ENCODE measurements at places on chromosomes 5 and 9.

DNA sequence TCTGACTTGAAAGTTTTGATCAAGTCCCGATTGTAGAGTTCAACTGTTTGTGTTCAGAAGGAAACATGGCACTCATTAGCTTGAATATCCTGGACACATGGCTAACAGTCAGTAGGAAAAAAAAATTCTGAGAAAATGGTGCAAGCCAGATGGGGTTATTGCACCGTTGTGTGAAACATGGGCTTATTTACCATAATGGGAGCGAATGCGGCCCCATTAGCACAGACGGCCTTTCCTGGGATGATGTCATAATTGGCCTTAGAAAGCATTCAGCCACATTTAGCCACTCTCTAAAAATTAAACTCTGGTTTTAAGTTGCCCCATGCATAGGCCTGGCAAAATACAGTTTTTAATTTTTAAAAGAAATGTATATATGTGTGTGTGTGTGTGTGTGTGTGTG, 112.1 kb downstream of the IRX2 start:
- peak; percentile 70 for DNase-seq

DNA sequence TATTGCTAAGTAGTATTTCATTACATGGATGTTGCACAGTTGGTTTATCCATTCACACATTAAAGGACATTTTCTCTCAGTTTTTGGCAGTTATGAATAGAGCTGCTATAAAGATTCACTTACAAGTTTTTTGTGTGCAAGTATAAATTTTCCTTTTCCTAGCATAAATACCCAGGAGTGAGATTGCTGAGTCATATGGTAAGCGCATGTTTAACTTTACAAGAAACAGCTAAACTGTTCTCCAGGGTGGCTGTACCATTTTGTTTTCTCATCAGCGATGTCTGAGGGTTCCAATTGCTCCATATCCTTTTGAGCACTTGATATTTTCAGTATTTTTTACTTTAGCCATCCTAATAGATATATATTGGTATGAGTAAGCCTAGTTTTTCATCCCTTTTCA, 16.4 kb upstream of the ABCA1 start:
- DNase-seq, result no peak

DNA sequence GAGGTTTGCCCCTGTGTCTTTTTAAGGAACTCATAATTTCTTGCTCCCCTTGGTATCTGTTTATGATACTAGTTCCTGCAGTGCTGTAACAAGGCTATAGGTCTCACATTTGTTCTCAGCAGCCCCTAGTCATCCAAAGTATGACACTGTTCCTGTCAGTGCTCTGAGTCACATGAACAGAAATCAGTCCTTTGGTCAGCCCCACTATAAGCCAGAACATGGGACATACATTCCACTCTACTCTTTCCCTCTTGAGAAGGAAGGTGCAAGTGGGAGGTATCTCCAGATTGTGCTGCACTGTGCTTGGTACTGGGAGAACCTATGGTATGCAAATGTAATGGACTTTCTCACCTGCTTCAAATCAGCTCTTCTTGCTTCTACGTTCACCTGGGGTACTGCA, 87.0 kb downstream of the IARS1 start:
- DNase-seq, result no peak

- no peak for DNase-seq
These were observed 1.8 kb downstream of the TSC1 start for GRCh38 chr9:132942541-132943182.

DNA sequence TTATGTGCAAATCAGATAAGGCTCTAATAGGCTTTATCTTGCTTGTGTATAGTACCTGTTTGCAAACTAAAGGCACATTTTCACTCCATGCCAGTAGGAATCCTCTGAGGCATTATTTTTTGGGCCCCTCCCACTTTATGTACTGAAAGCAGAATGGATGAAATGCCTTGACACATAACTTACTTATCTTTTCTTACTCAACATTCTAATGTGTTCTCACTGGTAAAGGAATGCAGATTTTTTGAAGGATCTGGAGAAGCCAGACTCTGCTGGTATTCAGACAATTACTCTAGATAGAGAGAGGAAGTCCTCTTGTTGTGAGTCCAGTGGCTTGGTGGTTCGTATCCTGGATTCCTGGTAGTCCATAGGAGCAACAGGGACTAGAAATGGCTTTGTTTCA, 336.7 kb downstream of the CCDC171 start:
- no peak for DNase-seq
